ENCODE measurements at places on chromosomes 12 and 14. TPM values are rescaled to one million over a fixed set of nuclear protein-coding genes. Genes with fewer than 3 reads are reported as not detected.

Gene HNRNPC
- 765 TPM for total RNA-seq

Gene KRT6B
- total RNA-seq, result 0.07 TPM

Gene FOXM1
- 90.9 TPM for total RNA-seq

Gene DPPA3
- not detected for total RNA-seq

Gene ADSS1
- 6.6 TPM for total RNA-seq

Gene TSHR
- total RNA-seq, result not detected

Gene GALNT6
- total RNA-seq, result 3.3 TPM

Gene LRFN5
- not detected for total RNA-seq

Gene GYS2
- not detected for total RNA-seq

Gene NFE2
- 0.03 TPM for total RNA-seq

Gene IL31
- not detected for total RNA-seq

Gene FICD
- 3.1 TPM for total RNA-seq

Gene AGAP2
- 0.23 TPM for total RNA-seq

Gene KRT75
- 0.11 TPM for total RNA-seq

Gene TSPAN9
- total RNA-seq, result 53.0 TPM

Gene MYF6
- total RNA-seq, result not detected

Gene PRR4
- total RNA-seq, result 2.7 TPM

Gene NELL2
- total RNA-seq, result not detected

Gene CALM1
- 361 TPM for total RNA-seq

Gene SMCO2
- total RNA-seq, result not detected

Gene ERBB3
- total RNA-seq, result 2.4 TPM

Gene KLC1
- 89.6 TPM for total RNA-seq

Gene DLGAP5
- 30.7 TPM for total RNA-seq

Gene AQP2
- not detected for total RNA-seq

Gene BICDL1
- 4.5 TPM for total RNA-seq

Gene CCDC177
- 0.03 TPM for total RNA-seq

Gene RNF212B
- not detected for total RNA-seq

Gene PIK3C2G
- total RNA-seq, result not detected

Gene FOXN3
- 5.9 TPM for total RNA-seq

Gene SYT1
- total RNA-seq, result 6.1 TPM

Gene OTX2
- not detected for total RNA-seq

Gene PLEKHG7
- total RNA-seq, result not detected

Gene B4GALNT1
- 42.2 TPM for total RNA-seq

Gene PXMP2
- 22.0 TPM for total RNA-seq

Gene ENTPD5
- total RNA-seq, result 5.6 TPM

Gene TMEM117
- total RNA-seq, result 1.9 TPM

Gene CD4
- not detected for total RNA-seq

Gene MSRB3
- 20.6 TPM for total RNA-seq

Gene LRRK2
- total RNA-seq, result 1.5 TPM

Gene GSG1
- 1.2 TPM for total RNA-seq

Gene ITGB7
- total RNA-seq, result 0.46 TPM

Gene MUCL1
- not detected for total RNA-seq

Gene NCAPD2
- 57.7 TPM for total RNA-seq

Gene RSRC2
- total RNA-seq, result 45.1 TPM

Gene MYBPC1
- 0.07 TPM for total RNA-seq

Gene SMCO3
- 0.02 TPM for total RNA-seq

Gene SERPINA5
- total RNA-seq, result 0.11 TPM

Gene PRPF40B
- total RNA-seq, result 7.5 TPM

Gene KRT78
- total RNA-seq, result 0.10 TPM

Gene DDN
- 0.50 TPM for total RNA-seq

Gene KRT85
- total RNA-seq, result 0.05 TPM

Gene C3AR1
- total RNA-seq, result not detected

Data from A549 treated with AZD2906 at 1 μM for 4 hours (cell line).